Activated B cell treated with CpG ODN at 0.5 μM for 24 hours (primary cell): ENCODE measurements at places on chromosomes 11 and 22. TPM values are rescaled to one million over a fixed set of nuclear protein-coding genes. Genes with fewer than 3 reads are reported as not detected.

- H3K27me3 ChIP-seq = peaks cover 7% of the 10 kb centered on the region
- no peak overlapping the region for H3K27ac ChIP-seq
- H3K4me3 ChIP-seq = no peak overlapping the region
- no peak for DNase-seq
- H3K36me3 ChIP-seq = no peaks in the 10 kb centered on the region
- H3K4me1 ChIP-seq = no peaks in the 10 kb centered on the region
These were observed 2.6 kb downstream of the VSIG10L2 start for GRCh38 chr11:125948278-125949051.

GRCh38 chr11:126061707-126062678 is 673 bp downstream of the CDON start:
- peaks cover 45% of the 10 kb centered on the region for H3K27me3 ChIP-seq
- peak overlapping the region; percentile 69 for H3K4me3 ChIP-seq
- DNase-seq = no peak

DNA sequence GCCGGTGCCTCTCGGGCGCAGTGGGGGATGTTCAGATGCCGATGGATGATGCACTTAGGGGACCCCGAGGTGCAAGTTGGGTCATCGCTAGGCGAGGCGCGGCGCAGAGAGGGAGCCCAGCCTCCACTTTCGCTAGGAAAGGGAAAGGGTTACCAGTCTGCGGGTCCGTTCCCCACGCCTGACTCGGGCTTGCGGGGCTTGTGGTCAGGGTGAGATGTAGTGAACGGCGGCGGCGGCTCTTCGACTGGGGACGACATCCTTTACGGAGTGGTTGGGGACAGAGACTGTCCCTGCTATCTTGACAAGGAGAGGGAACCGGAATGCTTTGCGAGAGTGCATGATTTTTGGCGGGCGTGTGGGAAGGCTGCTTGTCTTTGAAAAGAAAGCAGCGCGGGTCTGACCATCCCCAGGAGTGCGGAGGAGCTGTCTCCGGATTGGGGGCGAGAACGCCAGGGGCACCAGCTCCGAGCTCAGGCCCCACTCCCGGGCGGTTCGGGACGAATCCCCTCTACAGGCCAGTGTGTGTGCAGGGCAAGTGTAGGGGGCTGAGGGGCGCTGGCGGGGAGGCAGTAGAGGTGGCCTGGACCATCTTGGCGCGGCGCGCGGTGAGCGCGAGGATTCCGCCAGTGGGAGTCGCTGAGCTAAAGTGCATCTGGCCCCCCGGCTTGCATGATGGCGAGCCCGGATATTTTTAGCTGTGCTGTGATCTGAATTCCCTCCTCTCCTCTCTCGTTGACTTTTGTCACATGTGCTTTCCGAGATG is 1.1 kb downstream of the FAT3 start:
- no peak for DNase-seq
- H3K4me3 ChIP-seq = no peak overlapping the region
- H3K27ac ChIP-seq = no peak overlapping the region
- no peaks in the 10 kb centered on the region for H3K36me3 ChIP-seq

DNA sequence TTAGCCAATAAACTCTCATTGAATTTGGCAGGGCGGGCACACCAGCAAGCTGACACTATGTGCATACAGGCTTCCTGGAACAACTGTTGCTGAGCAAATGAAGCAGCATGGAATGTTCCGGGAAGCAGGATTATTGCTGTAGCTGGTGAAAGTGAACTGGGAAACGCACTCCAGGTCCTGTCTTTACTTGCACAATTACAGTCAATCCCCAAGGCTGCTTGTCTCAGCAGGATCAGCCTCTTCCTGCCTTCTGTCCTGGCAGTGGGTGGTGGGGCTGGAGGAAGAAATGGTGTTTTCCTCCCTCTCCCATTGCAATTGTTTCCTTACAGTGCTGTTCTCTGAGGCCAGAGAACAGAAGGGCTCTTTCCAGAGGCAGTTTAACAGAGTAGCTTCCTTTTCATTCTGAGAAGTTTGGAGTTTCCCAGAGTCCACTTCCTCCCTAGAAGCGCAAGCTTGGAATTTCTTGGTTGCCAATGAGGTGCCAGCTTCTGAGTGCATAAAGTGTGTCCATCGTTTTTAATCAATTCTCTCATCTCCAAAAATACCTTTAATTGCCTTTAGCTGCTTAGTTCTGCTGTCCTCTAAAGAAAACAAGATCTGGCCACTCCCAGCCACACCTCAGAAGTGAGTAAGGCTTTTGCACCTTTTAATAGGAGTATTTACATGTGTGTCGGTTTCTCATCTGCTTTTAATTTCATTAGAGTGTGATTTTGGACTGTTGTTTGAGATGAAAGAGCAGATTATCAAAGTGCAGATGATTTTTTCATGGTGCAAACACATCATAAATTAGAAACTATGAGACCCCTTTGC is 19.9 kb downstream of the CD44 start:
- no peak for DNase-seq
- peak overlapping the region; percentile 37 for H3K27ac ChIP-seq
- peak overlapping the region; percentile 2 for H3K4me3 ChIP-seq

DNA sequence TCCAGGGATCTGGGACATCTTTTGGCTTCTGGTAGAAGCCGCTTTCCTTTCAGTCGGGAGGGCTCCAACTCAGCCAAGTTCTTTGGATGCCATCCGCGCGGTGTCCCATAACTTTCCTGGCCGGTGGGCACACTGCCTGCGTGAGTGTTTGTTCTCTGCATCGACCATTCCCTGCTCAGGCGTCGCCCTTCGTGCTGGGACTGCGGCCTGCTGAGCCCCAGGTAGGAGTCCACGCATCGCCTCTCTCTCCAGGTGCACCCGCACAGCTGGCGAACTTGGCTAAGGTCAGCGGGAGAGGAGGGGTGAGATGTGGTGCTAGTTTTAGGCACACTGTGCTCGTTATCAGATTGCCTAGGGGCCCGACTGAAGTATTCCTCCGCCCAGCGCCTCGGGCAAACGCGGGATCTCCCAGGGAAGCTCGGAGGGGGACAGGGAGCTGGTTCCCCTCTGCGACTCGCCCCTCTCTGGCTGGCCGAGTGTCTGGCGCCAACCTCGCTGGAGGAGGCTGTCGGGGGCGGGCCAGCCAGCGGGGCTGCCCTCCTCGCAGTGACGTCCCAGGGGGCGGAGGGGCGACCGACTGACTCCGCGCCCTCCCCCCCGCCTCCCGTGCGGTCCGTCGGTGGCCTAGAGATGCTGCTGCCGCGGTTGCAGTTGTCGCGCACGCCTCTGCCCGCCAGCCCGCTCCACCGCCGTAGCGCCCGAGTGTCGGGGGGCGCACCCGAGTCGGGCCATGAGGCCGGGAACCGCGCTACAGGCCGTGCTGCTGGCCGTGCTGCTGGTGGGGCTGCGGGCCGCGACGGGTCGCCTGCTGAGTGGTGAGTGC is at the start of gene LAYN:
Gene LAYN, plus strand, starts transcription at position 607 of the 823 bp plus-strand sequence. Its CDS starts 124 bp downstream, at position 731.
- no peaks in the 10 kb centered on the region for H3K36me3 ChIP-seq
- peaks cover 68% of the 10 kb centered on the region for H3K27me3 ChIP-seq
- peak; percentile 23 for DNase-seq
- peak within 1 kb of the TSS; percentile 63 for H3K4me3 ChIP-seq
- no peak within 1 kb of the TSS for H3K27ac ChIP-seq

DNA sequence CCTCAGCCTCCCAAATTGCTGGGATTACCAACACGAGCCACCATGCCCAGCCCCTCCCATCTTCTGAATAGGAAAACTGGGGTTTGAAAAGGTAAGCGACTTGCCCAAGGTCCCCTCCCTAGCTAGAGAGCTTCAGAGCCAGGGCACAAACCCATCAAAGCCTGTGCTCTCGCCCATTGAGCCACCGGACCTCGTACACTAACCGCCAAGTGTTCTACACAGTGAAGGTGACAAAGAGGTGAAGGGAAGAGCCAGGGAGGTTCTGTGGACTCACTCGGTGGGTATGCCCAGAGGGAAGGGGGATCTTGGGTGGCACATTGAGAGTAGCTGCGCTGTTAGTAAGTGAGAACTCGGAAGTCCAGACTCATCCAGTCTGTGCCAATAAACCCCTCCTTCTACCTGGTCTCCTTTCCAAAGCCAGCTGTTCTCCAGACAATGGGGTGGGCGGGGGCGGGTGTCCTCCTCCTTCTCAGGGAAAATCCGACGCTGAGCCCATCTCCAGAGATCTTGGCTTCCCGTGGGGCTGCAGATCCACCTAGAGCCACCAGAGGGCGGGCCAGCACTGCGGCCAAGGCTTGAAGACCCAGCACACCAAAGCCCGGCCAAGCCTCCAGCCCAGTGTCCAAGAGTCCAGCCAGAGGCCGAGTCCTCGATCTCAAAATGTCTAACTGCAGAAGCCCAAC is 3.2 kb upstream of the RTN4RL2 start:
- H3K4me3 ChIP-seq = peak overlapping the region; percentile 70
- H3K4me1 ChIP-seq = peaks cover 28% of the 10 kb centered on the region
- DNase-seq = peak; percentile 76
- H3K36me3 ChIP-seq = no peaks in the 10 kb centered on the region
- H3K27ac ChIP-seq = no peak overlapping the region

IGLL5 gene
- total RNA-seq = 189 and 195 TPM in 2 replicates

APLNR gene
- not detected in 2 replicates for total RNA-seq
